CD4-positive, alpha-beta T cell (primary cell): ENCODE measurements at places on chromosomes 6 and 20.

- no peaks in the 10 kb centered on the region for H3K36me3 ChIP-seq
- H3K27me3 ChIP-seq = no peaks in the 10 kb centered on the region
- no peak for DNase-seq
- no peak overlapping the region for H3K4me3 ChIP-seq
- H3K4me1 ChIP-seq = peaks cover 11% of the 10 kb centered on the region
These were observed 12.2 kb upstream of the CDKN1A start for GRCh38 chr6:36666287-36666686.

DNA sequence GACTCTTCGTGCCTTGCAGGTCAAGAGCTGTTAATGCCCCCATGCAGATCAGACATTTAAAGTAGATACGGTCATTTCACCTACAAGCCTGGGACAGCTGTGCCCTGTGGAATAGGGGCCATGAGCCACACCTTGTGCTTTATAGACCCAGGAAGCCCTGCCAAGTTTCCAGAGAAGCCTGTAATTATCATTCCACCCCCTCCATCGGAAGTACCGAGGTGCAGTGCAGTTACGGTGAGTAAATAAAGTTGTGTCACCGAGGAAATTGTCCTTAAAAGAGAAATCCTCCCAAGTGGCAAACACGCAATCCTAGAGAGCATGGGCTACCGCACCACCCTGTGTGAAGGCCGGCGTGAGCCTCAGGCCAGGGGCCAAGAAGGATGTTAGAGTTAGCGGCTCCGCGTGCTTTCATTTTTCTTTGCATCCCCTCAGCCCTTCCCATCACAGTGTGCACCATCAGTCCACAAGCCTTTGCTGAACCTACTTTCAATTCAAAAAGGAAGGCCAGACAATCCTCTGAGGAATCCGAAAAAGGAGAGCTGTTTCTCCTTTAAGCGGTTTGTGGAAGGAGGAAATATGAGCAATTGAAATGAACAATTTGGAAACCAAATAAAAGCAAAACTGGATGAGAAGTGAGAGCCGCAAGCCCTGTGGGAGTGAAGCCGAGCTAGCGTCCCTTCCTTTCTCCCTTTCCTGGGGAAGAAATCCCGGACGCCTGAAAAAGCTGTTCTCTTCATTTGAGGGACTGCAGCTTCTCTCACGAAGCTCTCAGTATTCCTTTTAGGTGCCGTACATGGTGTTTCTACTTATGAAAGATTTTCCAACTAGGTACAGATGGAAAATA, 183.3 kb upstream of the PDE10A start:
- peaks cover 11% of the 10 kb centered on the region for H3K4me1 ChIP-seq
- peaks cover 58% of the 10 kb centered on the region for H3K27me3 ChIP-seq
- no peak for DNase-seq

GRCh38 chr20:48471759-48472408, 355.9 kb downstream of the PREX1 start:
- no peak overlapping the region for H3K27ac ChIP-seq
- no peaks in the 10 kb centered on the region for H3K27me3 ChIP-seq
- no peak for DNase-seq
- H3K36me3 ChIP-seq = no peaks in the 10 kb centered on the region
- no peak overlapping the region for H3K4me3 ChIP-seq
- no peaks in the 10 kb centered on the region for H3K4me1 ChIP-seq

GRCh38 chr6:3523271-3523670, 66.4 kb upstream of the SLC22A23 start:
- peaks cover 2% of the 10 kb centered on the region for H3K27me3 ChIP-seq
- H3K27ac ChIP-seq = no peak overlapping the region
- H3K4me1 ChIP-seq = no peaks in the 10 kb centered on the region
- no peaks in the 10 kb centered on the region for H3K36me3 ChIP-seq
- DNase-seq = no peak

DNA sequence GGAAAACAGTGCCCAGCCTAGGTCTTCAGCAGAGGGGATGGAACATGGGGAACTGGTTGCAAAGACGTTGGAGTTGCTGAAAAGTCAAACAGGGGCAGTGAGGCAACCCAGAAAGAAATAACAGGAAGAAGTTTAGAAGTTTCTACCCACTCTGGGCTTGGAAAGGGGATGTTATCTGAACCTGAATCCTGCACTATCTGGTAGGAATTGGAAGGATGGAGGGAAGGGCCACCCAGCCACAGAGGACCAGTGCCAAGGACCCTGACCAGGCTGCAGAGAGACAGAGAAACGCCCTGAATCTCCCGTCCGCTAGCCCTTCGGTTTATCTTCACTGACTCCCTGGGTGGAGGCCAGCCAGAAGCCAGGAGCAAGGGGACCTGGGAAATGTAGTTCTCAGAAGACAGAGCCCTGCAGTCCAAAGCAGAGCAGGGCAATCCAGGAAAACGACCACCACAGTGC, 217.3 kb upstream of the RREB1 start:
- no peak overlapping the region for H3K27ac ChIP-seq
- DNase-seq = no peak
- H3K4me3 ChIP-seq = no peak overlapping the region
- no peaks in the 10 kb centered on the region for H3K27me3 ChIP-seq
- H3K36me3 ChIP-seq = no peaks in the 10 kb centered on the region

DNA sequence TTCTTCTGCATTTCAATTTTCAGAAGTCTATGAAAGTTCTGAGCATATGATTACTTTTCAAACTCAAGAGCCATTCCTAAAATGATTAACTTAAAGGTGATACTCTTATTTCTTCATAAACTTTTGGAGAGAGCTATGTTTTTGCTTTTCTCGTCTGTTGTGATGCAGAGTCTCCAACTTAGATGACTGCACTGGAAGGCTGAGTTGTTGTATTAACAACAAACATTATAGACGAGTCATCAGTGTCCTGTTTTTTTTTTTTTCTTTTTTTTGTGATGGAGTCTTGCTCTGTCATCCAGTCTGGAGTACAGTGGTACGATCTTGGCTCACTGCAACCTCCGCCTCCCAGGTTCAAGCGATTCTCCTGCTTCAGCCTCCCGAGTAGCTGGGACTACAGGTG, 101.9 kb downstream of the CD109 start:
- H3K4me1 ChIP-seq = no peaks in the 10 kb centered on the region
- no peak overlapping the region for H3K4me3 ChIP-seq
- no peak for DNase-seq
- H3K36me3 ChIP-seq = no peaks in the 10 kb centered on the region
- H3K27ac ChIP-seq = no peak overlapping the region

- peaks cover 15% of the 10 kb centered on the region for H3K27me3 ChIP-seq
- H3K4me1 ChIP-seq = no peaks in the 10 kb centered on the region
- H3K36me3 ChIP-seq = no peaks in the 10 kb centered on the region
- no peak for DNase-seq
- H3K4me3 ChIP-seq = no peak overlapping the region
These were observed 69.8 kb upstream of the HEY2 start for GRCh38 chr6:125679651-125680050.

- no peaks in the 10 kb centered on the region for H3K4me1 ChIP-seq
- no peak overlapping the region for H3K27ac ChIP-seq
- H3K27me3 ChIP-seq = no peaks in the 10 kb centered on the region
- no peak overlapping the region for H3K4me3 ChIP-seq
- H3K36me3 ChIP-seq = no peaks in the 10 kb centered on the region
These were observed 268.2 kb downstream of the SYNE1 start for GRCh38 chr6:152368751-152369624.

DNA sequence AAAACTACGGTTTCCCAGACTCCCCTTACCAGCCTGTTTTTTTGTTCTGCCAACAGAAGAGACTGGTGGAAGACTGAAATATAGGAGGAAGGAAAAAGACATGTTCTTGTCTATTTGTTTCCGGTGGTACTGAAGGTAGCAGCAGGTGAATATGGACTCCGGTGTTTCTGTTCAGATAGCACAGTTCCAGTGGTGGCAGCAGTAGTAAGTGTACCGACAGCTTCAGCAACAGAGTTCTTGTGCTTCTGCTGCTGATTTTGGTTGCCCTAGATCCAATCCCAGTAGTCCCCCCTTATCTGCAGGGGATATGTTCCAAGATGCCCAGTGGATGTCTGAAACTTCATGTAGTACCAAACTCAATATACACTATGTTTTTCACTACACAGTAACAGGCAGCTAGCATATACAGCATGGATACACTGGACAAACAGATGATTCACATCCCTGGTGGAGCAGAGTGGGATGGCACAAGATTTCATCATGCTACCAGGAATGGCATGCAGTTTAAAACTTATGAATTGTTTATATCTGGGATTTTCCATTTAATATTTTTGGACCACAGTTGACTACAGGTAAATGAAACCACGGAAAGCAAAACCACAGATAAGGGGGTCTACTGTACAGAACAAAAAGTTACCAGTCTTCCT, 301.8 kb downstream of the BTBD9 start:
- DNase-seq = no peak
- no peak overlapping the region for H3K27ac ChIP-seq
- H3K27me3 ChIP-seq = no peaks in the 10 kb centered on the region

DNA sequence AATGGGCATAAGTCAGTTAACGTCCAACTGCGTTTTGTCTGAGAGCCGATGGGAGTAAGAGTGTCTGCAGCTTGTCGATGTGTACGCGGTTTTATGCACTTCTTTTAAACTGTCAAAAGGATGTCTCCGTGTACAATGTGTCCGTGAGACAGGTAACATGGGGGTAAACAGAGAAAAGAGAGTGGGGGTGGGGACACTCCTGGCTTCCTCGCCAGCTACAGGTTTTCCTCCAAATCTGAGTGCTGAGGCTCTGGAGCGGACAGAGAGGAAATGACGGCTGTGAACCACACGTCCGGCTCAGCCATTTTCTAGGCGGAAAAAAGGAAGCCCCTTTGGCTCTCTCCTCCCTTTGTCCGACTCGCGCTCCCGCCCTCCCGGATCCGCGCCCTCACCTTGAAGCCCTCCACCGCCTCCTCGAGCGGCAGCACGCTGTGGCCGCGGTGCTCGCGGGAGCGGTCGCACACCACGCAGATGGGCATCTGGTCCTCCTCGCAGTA, 916 bp downstream of the TRIM27 start:
- H3K4me1 ChIP-seq = peaks cover 44% of the 10 kb centered on the region
- peak overlapping the region; percentile 98 for H3K4me3 ChIP-seq
- DNase-seq = peak; percentile 20
- no peaks in the 10 kb centered on the region for H3K27me3 ChIP-seq
- H3K27ac ChIP-seq = peak overlapping the region; percentile 69

GRCh38 chr6:139161817-139162284, 27.0 kb downstream of the HECA start:
- H3K27me3 ChIP-seq = no peaks in the 10 kb centered on the region
- H3K36me3 ChIP-seq = peaks cover 50% of the 10 kb centered on the region
- DNase-seq = peak; percentile 81

DNA sequence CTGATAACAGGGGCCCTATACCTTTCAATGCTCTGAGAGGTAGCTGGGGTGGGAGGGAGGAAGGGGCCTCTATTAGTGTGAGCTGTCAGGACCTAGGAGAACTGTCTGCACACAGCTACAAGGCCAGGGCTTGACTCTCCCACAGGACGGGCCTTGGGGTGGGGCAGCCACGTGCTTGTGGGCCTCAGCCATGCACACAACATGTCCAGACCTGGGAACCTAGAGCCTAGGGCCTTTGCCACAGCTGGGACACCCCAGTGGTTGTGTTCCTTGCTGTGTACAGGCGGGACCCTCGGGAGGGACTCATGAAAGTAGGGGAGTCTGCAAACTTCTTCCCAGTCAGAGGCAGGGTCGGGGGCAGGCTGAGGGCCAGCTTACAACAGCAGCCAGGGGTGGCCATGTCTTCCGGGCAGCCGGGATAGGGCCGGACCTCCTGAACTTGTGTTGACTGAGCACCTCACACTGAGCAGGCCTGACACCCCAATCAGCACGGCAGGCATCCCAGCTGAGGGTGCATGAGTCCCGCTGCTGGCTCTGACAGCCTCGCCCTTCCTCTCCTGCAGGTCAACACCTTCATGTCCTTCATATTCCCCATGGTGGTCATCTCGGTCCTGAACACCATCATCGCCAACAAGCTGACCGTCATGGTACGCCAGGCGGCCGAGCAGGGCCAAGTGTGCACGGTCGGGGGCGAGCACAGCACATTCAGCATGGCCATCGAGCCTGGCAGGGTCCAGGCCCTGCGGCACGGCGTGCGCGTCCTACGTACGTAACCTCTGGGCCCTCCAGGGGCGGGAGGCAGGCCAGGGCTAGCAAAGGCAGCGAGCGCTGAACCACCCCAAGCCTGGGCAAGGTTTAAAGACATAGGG, 41.9 kb upstream of the MRGBP start:
- no peak overlapping the region for H3K27ac ChIP-seq
- no peak overlapping the region for H3K4me3 ChIP-seq
- H3K36me3 ChIP-seq = no peaks in the 10 kb centered on the region
- no peaks in the 10 kb centered on the region for H3K27me3 ChIP-seq
- H3K4me1 ChIP-seq = no peaks in the 10 kb centered on the region

- no peaks in the 10 kb centered on the region for H3K27me3 ChIP-seq
- peaks cover 3% of the 10 kb centered on the region for H3K36me3 ChIP-seq
- peaks cover 62% of the 10 kb centered on the region for H3K4me1 ChIP-seq
- no peak overlapping the region for H3K27ac ChIP-seq
- DNase-seq = no peak
These were observed 10.1 kb downstream of the MAP3K5 start for GRCh38 chr6:136782021-136782770.

DNA sequence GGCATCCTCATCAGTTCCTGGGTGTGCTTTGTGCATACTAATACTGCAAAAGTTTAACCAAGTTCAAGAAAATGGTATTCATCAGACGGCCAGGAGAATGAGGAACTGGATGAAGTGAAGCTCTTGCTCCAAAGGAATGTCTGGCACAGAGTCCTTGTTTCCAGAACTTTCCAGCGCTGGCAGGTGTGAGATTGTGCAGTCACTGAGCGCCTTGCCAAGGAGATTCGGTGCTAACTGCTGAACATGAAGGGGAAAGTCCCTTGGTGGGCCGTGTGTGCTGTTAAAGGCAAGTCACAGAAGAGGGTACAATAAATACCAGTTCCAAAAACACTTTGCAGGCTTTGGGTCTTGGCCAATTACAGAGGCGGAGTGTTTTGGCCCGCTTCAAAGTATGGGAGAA, 262.3 kb upstream of the SOX4 start:
- no peak overlapping the region for H3K27ac ChIP-seq
- no peak for DNase-seq
- H3K4me3 ChIP-seq = no peak overlapping the region
- H3K36me3 ChIP-seq = no peaks in the 10 kb centered on the region
- H3K27me3 ChIP-seq = no peaks in the 10 kb centered on the region

- no peak for DNase-seq
- H3K27me3 ChIP-seq = no peaks in the 10 kb centered on the region
- no peak overlapping the region for H3K27ac ChIP-seq
- peaks cover 41% of the 10 kb centered on the region for H3K36me3 ChIP-seq
- no peaks in the 10 kb centered on the region for H3K4me1 ChIP-seq
These were observed 43.5 kb downstream of the IBTK start for GRCh38 chr6:82204020-82204419.

- H3K27me3 ChIP-seq = no peaks in the 10 kb centered on the region
- no peak overlapping the region for H3K27ac ChIP-seq
- no peaks in the 10 kb centered on the region for H3K36me3 ChIP-seq
- H3K4me1 ChIP-seq = no peaks in the 10 kb centered on the region
- no peak overlapping the region for H3K4me3 ChIP-seq
These were observed 613.2 kb upstream of the NOX3 start for GRCh38 chr6:156068881-156069280.
